ENCODE measurements at places on chromosomes 12 and 14.

DNA sequence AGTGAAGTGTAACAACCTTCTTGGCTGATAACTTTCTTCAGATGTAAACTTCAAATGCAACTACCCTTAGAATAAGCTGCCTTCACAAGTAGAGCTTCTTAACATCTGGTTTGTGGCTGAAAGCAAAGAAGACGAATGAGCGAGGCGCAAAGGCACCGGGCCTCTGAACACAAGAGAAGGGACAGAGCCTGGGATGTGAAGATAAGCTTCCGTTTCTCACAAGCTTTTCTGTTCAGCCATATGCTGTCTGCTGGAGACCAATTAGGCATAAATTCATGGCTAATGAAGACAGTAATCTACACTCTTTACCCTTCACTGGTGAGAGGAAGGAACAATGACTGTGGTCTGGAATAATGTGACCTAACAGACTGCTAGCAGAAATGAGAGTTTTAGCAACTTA is 195.2 kb downstream of the ATXN7L3B start:
- DNase-seq = no peak

DNA sequence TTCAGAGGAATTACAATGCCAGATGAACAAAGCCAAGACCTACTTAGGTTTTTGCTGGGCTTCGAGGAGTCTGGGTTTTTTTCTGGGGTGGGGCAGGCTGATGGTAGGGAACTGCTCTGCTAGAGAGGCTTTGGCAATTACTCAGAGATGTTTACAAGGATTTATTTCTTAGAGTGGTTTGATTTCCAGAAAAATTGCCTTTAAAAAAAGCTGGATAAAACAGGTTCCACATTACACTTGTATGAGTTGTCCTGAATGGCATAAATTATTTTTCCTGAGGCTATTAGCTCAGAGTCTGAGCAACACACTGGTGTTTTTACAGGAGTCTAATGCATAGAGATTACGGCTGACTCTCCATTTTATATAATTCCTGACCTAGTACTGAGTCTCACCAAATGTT is 118.5 kb upstream of the FRMD6 start:
- DNase-seq = no peak

DNA sequence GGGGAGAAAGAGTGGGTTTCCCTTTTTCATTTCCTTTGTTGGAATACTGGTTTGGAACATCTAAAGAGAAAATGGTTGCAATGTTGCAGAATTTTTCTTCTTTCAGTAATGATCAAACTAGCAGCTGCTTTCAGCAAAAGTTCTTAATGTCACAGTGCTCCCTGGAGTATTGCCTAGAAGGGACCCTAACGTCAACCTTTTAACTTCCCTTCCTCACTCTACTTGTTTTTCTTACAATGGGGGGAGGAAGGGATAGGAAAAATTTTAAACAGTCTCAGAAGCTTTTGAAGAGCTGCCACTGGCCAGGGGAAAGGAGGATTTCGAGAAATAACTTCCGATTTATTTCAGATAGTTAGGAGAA is 521.8 kb downstream of the MED13L start:
- DNase-seq = no peak

DNA sequence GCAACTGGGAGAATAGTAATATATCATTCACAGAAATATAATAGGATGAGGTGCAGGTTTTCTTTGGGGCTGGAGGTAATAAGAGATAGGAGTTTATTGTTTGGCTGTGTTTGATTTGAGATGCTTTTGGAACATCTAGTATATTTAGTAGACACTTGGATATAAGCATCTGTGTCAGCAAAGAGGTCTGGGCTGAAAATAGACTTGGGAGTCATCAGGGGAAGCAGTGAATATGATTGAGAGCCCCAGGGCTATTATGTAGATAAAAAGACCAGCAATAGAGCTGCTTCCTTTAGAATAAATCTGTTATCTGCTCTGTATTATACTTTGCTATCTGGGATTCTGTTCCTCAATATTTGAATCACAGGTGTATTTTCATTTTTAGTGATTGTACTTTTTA is 36.6 kb downstream of the SPATA7 start:
- DNase-seq = no peak

GRCh38 chr12:85007836-85008235 is 28.2 kb downstream of the TSPAN19 start:
- DNase-seq = no peak

- DNase-seq = no peak
Measured at GRCh38 chr12:45591635-45592034, 137.9 kb upstream of the ARID2 start.

DNA sequence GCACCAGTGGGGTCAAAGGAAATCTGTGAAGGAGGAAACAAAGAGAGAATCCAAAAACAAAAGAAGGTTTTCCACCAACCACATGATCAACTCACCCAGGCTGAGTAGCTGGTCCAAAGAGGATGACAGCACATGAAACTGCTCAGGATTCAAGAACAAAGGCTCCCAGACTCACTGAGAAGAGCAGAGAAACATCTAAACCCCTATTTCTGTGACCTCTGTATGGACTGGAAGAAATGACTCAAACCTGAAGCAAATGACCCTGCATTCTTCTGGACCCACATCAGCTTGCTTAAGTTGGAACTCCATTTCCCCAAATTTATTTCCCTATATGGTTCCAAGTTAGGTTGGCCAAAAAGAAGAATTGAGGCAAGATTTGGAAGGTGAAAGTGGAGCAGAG is 26.3 kb downstream of the TC2N start:
- DNase-seq = no peak

GRCh38 chr14:105328678-105329390 is 14.3 kb downstream of the PACS2 start:
- no peak for DNase-seq

DNA sequence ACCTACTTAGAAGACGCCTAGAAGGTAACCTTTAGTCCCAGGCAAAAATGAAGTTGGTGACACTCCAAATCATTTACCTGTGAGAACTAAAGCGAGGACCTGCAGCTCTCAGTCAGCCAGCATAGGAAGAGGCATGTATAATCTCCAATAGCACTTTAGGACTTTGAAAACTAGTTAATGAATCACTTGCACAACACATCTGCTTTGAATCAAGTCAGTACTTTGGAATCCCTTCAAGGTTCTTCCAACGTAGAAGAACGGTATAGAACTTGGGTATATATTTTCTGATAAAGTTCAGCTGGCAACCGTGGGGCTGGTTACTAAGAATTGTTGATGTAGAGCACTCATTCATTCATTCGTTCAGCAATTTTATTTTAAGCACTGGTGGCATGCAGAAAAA is 251.9 kb downstream of the TMEM132D start:
- no peak for DNase-seq

- no peak for DNase-seq
Measured at GRCh38 chr14:90440021-90440451, 43.2 kb downstream of the CALM1 start.

DNA sequence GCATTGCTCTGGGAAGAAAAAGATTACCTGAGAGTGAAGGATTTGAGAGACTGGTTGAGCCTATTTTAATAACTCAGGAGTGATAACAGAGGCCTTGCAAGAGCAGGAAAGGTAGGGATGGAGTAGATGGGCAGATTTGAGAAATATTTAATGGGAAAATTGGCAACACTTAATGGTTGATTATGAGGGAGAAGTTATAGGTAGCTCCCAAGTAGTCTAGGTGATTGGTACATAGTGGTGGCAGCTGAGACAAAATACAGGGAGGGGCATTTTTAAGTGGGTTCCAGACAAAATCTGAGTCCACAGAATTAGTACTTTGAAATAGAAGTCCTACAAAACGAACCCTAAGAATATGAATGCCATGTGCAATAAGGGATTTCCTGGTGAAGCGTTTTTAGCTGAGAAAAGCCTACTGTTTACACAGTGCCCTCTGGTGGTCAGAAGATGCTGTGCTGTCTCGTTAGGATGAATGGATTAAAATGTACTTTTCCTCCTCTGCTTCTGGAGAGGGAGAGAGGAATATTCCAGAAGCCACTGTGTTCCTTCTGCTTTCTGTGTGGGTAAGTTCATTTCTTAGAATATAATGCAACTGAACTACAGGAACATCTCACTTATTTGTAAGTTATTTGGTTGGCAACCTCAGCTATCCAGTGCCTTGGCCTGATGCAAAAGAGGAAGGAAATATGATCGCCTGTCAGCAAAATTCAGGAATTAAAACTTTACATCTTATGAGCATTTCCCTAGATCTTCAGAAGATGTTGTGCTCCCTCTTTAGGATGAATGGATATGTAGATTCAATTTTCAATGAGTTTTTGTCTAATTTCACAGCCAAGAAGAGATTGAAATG is 6.5 kb downstream of the ZBTB1 start:
- DNase-seq = peak; percentile 24

DNA sequence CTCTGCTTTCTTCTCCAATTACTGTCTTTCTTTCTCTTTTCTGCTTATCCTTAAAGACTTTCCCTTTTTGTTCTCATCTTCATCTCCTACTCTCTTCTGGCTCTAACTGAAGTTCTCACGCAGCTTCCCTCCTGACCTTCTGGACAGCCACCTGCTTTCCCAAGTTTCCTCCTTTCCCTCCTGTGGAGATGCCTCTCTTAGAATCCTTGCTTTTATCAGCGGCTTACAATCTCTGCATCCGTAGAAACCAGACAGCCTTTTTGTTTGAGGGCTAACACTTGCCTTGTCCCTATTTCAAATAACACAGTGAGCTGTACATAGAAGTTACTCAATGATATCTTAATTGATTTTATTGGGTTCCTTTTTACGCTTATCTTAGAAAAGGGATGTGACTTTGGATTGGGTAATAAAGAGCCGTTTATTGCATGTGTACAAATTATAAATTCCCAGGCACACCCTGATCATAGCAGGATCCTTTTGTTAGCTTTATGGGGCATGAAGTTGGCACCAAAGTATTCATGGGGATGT is 2.1 kb upstream of the LGALS3 start:
- DNase-seq = no peak

GRCh38 chr12:79883216-79883615 is 51.7 kb downstream of the PPP1R12A start:
- no peak for DNase-seq

DNA sequence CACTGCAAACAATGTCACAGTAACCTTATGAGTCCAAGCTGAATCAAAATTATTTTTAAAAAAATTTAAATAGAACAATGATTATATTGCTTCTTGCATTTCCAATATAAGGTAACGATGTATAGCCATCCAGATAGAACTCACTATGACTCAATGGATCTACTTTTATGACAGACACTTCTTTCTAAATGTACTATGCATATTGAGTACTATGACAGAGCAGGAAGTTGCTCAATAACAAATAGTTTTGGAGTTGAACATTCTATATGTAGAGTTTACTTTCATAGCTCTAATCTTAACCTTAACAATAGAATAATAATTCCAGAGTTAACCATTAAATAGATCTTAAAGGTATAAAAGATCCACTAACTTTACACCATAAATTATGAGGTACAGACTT is 46.7 kb upstream of the ALG10B start:
- DNase-seq = no peak

GRCh38 chr14:23139874-23140273 is 20.8 kb upstream of the CEBPE start:
- no peak for DNase-seq

GRCh38 chr12:98594050-98594835 is 757 bp downstream of the SLC25A3 start:
- no peak for DNase-seq

- DNase-seq = no peak
Measured at GRCh38 chr14:40010961-40011360, 578.7 kb upstream of the FBXO33 start.

GRCh38 chr14:100406505-100407131 is 83.5 kb downstream of the SLC25A47 start:
- no peak for DNase-seq

- no peak for DNase-seq
Measured at GRCh38 chr14:66641861-66642635, 134.1 kb downstream of the GPHN start.

- DNase-seq = no peak
Measured at GRCh38 chr12:77339610-77340009, 274.2 kb upstream of the E2F7 start.

GRCh38 chr12:113727651-113728061 is 238.5 kb downstream of the RBM19 start:
- no peak for DNase-seq

DNA sequence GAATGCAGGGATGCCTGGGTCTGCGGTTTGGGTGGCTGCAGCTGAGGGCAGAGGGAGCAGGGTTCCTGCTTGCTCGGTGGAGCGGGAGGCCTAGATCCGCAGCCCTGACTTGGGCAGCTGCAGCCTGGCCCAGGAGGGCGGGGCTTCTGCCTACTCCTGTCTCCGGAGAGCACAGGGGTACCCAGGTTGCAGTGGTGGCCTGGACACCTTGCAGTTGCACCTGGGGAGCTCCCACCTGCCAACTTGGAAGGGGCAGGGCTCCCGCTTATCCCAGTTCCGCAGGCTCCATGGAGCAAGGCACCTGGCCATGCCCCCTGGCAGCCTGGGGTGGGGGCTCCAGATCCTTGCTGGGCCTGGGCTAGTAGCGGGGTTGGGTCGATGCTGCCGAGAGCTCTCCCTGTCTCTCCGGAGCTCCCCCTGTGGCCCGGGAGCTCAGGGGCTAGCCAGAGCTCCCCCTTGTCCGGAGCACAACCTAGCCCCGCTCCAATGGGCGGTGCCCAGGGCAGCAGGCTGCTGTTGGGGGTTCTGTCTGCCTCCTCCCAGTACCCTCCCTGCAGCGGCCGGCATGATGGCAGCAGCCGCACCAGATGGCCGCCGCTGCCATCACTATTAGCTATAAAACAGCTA is 136.4 kb downstream of the PTPRR start:
- DNase-seq = no peak

GRCh38 chr14:81200054-81200453 is 20.7 kb downstream of the GTF2A1 start:
- DNase-seq = no peak

GRCh38 chr14:105860615-105861580 is 334.5 kb downstream of the TMEM121 start:
- DNase-seq = no peak

- no peak for DNase-seq
Measured at GRCh38 chr14:101033006-101033405, 129.5 kb upstream of the RTL1 start.

GRCh38 chr14:67516676-67517075 is 16.4 kb upstream of the PLEKHH1 start:
- no peak for DNase-seq

DNA sequence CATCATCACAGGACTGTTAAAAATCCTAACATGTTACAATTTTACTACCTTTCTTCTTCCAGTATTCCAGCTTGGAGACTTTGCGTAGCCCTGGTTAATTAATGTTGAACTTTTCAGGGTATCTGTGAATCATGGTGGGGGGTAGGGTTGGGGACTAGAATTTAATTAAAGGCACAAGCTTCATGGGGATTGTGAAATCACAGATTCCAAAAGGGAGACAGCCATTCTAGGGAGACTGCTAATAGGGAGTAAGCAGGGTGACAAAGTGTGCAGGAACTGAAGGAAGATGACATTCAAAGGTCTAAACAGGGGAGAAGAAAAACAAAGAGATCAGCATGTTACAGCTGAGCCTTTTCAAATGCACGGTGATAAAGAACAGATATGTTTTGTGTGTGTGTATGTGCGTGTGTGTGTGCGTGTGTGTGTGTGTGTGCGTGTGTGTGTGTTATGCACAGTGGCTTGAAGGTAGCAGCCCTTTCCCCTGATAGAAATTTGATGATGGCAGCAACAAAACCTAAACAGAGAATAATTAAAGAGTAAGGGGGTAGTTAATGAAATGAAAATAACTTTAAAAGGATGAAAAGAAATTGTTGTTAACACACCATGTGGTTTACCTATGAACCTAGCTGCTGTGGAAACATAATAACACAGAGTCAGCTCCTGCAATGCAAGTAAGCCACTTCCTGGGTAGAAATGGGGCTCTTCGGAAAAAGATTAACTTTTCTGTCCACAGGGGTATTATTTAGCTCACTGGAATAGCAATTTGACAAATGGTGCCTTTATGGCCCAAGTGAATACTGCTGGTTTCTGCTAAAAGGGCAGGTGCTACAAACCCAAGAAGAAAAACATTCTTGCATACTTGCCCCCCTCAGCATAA is 581.7 kb downstream of the DIO2 start:
- no peak for DNase-seq

All from germinal center (tissue), 1 donor.